ENCODE measurements at places on chromosomes 1 and 21.

DNA sequence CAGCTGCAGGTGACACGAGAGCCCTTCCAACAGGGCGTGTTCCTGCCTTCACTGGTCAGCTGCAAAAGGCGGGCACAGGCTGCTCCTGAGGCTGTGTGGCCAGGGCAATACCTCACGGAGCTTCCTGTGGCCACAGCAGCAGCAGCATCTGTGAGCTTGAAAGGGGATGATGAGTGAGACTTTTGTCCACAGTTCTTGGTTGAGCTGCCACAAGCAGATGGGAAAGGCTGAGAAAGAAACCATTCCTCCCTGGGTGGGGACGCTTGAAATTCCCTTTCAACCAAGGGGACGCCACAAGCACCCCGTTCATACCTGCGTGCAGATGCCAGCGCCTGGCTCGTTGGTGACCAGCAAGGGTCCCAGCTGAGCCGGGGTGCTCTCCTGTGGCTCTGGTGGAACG lies 37.6 kb downstream of the B3GALT5 start:
- no peak for DNase-seq

GRCh38 chr1:155256058-155256852 lies 972 bp upstream of the ENTREP3 start:
- no peak for DNase-seq

- DNase-seq = no peak
Measured at GRCh38 chr1:174999936-175000696, at the start of gene CACYBP. TSS of gene CACYBP (plus strand) at chr1:174999947. CDS start at chr1:175000181, 234 bp downstream.

- no peak for DNase-seq
Measured at GRCh38 chr1:156078728-156079127, 3.5 kb downstream of the MEX3A start.

DNA sequence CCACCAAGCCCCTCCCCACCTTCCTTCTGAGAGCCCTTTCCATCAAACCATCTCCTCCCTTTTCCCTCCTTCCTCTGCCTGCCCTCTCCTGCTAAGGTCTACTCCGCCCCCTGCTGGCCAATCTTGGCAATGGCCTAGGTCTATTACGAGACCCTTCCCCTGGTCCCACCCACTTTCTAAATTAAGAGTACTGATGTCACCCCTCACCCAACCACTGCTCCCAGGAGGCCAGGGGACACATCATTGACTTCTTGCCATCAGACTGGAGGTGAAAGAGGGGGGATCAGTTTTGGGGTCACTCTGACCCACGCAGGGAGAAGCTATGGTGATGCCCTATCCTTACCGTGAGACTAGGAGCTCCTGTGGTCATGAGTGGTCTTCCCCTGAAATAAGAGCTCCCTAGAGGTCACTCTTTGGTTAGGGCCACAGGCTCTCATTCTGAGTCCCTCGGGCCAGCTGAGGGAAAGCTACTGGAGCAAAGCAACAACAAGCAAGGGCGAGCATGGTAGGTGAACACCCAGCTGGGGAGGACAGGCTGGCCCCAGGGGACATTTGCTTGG lies 34.6 kb upstream of the S100A7 start:
- no peak for DNase-seq

DNA sequence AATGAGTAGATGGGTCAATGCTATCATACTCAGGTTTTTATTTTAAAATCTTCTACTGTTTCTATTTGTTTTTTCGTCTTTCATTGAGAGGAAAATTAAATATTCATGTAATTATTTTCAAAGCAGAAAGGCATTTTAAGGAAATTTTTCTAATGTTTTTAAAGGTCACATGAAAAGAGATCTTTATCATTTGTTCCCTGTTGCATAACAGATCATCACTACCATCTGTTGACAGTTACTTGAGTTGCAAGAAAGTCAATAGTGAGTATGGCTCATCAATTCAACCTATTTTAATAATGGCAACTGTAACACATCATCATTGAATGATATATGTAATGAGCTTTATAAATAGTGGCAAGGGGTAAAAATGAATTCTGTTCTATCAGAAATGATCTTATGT lies 369.7 kb downstream of the DPYD start:
- no peak for DNase-seq

DNA sequence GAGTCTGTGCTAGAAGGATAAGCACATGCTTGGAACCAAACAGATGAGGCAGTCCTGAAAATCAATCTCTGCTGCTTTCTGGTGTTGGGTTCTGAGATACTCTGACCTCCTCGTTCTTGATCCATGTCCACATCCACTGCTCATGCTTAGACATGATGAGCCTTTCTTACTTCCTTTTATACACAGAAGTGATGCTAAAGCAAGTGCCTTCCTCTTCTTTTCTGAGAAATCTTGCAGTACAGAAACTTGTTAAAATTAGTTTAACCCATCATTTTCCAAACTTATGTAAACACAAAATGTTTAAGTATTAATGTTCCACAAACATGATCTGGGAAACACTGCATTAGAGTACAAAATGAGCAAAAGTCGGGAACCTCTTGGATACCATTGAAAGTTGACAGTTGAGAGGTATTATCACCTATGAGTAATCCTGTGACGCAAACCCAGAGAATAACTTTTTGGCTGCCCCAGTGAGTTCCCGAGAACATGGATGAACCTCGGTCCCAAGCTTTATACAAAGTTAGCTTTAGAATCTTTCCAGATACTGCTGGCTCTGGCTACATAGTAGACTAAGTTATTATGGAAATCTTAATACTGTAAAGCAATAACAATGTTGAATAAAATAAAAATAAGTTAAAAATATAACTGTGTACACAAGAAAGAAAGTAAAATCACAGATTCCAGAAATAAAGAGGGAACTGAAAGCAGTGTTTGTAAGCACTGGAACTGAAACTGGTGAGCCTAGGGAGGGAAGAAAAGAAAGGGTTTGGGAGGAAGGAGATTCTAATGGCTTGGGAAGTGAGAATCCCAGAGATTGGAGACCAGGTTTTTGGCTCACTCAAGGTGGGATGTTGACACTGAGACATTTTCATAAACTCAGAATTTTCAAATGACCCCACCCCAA lies 429.3 kb upstream of the RUNX1 start:
- DNase-seq = no peak

- no peak for DNase-seq
Measured at GRCh38 chr1:243758647-243759046, 91.4 kb downstream of the AKT3 start.

GRCh38 chr1:184406479-184406878 lies 19.6 kb downstream of the C1orf21 start:
- DNase-seq = no peak

GRCh38 chr1:26277719-26278118 lies 2.2 kb upstream of the SH3BGRL3 start:
- no peak for DNase-seq

DNA sequence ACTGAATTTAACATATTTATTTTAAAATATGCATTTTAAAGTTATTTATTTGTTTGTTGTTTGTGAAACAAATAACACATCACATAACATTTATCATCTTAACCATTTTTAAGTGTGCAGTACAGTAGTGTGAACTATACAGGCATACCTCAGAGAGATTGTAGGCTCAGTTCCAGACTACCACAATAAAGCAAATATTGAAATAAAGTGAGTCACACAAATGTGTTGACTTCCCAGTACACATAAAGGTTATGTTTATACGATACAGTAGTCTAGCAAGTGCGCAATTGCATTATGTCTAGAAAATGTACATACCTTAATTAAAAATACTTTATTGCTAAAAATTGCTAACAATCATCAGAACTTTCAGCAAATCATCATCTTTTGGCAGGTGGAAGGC lies 739.4 kb upstream of the ADGRL4 start:
- no peak for DNase-seq

GRCh38 chr1:15760520-15761211 lies 2.1 kb downstream of the FBLIM1 start:
- no peak for DNase-seq

DNA sequence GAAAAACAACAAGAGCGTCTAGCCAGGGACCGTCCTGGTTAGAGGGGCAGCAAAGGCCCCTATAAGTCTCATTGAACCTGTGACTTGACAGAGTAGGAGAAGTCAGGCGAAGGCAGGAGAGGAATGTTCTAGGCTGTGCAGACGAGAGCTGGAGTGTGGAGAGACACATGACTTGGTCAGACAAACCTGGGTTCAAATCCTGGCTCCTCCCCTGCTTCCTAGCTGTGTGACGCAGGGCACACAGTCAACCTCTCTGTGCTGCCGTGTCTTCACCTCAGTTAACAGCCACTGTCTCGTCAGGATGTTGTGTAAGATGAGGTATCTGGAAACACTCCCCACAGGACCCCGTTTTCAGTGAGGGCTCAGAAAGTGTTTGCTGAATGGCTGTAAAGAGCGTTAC lies 15.6 kb downstream of the SLC66A1 start:
- DNase-seq = no peak

- DNase-seq = no peak
Measured at GRCh38 chr1:76682138-76682537, 185.1 kb upstream of the ST6GALNAC5 start.

GRCh38 chr1:24369199-24369598 lies 44.4 kb downstream of the STPG1 start:
- no peak for DNase-seq

DNA sequence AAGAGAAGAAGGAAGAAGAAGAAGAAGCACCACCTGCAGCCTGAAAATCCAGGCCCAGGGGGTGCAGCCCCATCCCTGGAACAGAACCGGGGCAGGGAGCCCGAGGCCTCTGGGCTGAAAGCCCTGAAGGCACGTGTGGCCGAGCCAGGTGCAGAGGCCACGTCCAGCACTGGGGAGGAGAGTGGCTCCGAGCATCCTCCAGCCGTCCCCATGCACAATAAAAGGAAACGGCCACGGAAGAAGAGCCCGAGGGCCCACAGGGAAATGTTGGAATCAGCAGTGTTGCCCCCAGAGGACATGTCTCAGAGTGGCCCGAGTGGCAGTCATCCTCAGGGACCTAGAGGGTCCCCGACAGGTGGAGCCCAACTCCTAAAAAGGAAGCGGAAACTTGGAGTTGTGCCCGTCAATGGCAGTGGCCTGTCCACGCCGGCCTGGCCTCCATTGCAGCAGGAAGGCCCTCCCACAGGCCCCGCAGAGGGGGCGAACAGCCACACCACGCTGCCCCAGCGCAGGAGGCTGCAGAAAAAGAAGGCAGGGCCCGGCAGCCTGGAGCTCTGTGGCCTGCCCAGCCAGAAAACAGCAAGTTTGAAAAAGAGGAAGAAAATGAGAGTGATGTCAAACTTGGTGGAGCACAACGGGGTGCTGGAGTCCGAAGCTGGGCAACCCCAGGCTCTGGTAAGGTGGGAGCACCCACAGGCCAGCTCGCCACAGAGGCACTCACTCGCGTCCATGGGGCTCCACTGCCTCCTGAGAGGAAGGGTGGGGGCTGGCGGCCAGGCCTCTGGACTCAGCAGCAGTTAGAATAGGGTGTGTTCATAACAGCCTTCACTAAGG lies 28.4 kb downstream of the RRP1B start:
- no peak for DNase-seq

DNA sequence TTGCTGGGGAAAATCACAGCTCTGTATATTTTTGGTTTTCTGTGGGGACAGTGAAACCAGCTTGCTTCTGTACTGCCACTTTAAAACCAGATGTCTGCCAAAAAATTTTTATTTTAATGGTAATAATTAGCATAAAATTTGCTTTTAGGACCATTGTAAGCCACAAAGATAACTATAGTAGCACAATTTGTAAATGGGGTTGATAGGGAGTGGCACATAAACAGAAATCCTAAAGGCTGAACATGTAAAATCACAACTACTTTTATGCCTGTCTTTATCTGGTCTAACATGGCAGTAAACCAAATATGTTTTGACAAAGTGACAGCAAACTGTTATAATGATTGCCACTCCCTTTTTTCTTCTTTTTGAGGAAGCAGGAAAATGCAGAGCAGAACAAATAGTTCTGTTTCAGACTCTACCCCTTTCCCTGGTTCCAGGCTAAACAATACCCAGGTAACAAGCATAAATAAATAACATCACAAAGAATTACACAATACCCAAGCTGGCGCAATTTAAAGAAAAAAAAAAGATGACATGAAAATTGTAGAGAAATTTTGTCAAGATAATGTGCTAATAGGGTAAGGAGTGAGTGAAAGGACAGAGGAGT lies 24.0 kb upstream of the CCDC181 start:
- no peak for DNase-seq

GRCh38 chr1:228181645-228182034 lies 16.0 kb downstream of the IBA57 start:
- DNase-seq = no peak

GRCh38 chr1:167991546-167991945 lies 54.7 kb upstream of the MPC2 start:
- DNase-seq = no peak

DNA sequence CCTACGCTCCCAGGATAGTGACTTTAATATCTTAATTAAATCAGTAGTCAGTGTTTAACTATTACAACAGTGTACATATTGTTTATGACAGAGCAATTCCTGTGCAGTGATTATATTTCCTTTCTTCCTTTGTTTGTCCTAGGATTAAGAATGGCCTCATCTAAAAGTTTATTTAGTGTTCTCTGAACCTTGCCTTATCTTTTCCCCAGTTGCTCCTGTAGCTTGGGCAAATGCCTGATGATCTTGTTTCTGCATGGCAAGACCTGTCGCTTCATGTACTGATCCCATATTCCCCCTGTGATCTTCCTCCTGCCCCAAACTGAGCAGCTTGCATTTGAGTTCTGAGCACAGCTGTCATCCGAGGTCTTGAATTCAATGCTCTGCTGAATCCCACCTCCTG lies 69.1 kb upstream of the STUM start:
- no peak for DNase-seq

DNA sequence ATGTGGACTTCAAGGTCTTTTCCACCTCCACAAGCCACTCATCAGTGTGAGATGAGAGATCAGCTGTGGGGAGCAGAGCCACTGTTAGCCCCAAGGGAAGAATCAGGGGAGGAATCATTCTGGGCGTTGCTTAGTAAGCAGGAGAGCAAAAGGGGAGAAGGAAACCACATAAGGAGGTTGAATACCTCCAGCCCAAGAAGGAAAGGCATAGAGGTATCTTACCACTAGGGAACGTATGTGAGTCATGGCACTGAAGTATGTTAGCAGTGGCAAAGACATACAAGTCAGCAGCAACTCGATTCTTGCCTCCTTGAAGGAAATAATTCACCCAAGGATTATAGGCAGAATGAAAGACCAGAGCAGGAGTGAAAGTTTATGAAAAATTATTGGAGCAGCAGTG lies 31.6 kb upstream of the SLC5A9 start:
- no peak for DNase-seq

GRCh38 chr1:21622466-21623315 lies 46.5 kb downstream of the RAP1GAP start:
- no peak for DNase-seq

DNA sequence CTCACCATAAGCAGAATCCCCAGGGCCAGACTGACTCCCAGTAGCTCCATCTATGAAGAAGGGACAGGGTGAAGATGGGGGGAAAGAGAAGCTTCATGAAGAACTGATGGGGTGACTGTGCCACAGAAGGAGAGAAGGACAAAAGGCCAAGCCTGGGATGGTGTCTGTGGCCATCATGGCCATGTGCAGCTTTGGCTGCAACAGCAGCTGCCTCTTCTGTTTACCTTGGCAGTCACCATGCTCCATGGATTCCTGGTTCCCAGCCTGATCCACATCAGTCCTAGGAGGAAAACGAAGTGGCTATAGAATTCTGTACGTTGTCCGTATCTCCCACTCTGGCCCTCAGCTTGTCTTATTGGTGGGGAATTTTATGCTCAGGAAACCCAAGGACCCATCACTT lies 12.0 kb downstream of the SEMA6C start:
- no peak for DNase-seq

- no peak for DNase-seq
Measured at GRCh38 chr1:47887475-47888293, 109.5 kb downstream of the TRABD2B start.
